ENCODE measurements at places on chromosomes 4 and X.

- DNase-seq, result no peak
Measured at GRCh38 chr4:167282171-167282864, 48.0 kb upstream of the SPOCK3 start.

- DNase-seq, result no peak
Measured at GRCh38 chr4:7970361-7970946, 30.8 kb upstream of the AFAP1 start.

- no peak for DNase-seq
Measured at GRCh38 chr4:109708990-109709389, 5.7 kb upstream of the CASP6 start.

DNA sequence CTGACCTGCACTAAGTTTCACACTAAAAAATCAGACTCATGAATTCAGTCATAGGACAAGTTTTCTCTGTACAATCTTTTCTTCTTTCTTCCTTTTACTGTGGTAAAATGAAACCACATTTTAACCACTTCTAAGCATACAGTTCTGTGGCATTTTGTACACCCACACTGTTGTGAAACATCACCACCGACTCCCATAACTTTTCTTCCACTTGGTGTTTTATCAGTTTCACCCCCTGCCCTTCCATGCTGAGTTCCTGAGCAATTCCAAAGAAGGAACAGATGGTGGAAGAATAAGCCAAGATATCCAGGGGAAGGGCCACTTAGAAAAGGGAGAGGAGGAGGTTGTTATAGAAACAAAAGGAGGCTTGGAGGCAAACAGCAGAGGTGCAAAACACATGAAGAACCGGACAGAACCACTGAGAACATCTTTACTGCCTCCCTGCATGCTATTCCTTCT lies 22.6 kb downstream of the SLC25A4 start:
- DNase-seq, result no peak

- no peak for DNase-seq
Measured at GRCh38 chrX:106906361-106906760, 3.2 kb upstream of the RIPPLY1 start.

DNA sequence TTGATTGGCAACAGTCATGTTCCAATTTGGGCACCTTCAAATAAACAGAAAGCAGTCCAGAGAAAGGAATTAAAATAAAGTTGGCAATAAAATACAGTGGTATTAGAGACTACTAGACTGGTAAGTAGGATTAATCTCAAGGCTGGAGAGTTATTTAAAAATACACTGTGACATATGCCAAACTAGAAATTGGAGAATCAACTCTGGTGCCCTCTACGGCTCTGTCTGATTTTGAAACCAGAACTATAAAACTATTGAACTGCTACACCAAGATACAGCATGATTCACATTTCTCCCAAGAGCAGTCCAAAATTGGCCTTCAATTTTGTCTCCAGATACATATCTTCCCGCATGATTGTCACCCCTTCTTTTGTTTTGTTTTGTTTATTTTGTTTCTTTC lies 78.7 kb upstream of the FAM47B start:
- DNase-seq, result no peak

DNA sequence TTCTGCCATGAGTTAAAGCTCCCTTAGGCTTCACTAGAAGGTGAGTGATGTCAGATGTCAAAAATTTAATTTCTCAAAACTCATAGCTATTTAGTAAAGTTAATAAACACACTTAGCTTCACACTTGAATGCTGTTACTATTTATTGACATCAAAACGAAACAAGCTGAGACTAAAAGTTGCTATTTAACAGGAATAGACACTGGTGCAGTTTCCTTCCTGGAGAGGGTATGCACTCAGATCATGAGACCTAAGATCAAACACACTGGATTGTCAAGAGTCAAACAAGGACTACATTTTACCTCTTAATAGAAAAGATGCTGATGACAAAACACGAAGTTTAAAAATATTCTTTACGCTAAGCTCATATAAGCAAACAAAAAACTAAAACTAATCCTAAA lies 18.9 kb downstream of the UPF3B start:
- DNase-seq, result no peak

DNA sequence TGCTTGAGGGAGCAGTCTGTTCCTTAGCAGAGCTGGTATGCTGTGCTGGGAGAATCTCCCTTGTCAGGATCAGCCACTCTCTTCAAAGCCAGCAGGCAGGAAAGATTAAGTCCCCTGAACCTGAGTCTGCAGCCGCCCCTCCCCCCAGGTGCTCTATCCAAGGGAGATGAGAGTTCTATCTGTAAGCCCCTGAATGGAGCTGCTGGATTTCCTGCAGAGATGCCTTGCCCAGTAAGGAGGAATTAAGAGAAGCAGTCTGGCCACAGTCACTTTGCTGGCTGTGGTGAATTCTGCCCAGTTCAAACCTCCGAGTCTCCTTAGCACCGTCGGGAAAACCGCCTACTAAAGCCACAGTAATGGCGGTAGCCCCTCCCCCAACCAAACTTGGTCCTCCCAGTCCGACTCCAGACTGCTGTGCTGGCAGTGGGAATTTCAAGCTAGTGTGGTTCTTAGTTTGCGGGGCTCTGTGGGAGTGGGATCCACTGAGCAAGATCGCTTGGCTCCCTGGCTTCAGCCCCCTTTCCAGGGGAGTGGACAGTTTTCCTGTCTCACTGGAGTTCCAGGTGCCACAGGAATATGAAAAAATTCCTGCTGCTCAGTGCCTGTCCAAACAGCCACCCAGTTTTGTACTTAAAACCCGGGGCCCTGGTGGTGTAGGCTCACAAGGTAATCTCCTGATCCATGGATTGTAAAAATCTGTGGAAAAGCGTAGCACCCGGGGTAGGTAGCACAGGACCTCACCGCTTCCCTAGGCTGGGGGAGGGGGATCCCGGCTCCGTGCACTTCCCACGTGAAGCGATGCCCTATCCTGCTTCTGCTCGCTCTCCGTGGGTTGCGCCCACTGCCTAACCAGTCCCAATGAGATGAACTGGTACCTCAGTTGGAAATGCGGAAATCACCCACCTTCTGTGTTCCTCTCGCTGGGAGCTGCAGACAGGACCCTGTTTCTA lies 38.0 kb downstream of the RAB28 start:
- no peak for DNase-seq

- no peak for DNase-seq
Measured at GRCh38 chrX:103376979-103377324, 614 bp downstream of the BEX3 start.

GRCh38 chr4:39635023-39635422 lies 3.6 kb downstream of the SMIM14 start:
- DNase-seq, result no peak

- DNase-seq, result no peak
Measured at GRCh38 chr4:184066584-184067300, 150.9 kb downstream of the ENPP6 start.

DNA sequence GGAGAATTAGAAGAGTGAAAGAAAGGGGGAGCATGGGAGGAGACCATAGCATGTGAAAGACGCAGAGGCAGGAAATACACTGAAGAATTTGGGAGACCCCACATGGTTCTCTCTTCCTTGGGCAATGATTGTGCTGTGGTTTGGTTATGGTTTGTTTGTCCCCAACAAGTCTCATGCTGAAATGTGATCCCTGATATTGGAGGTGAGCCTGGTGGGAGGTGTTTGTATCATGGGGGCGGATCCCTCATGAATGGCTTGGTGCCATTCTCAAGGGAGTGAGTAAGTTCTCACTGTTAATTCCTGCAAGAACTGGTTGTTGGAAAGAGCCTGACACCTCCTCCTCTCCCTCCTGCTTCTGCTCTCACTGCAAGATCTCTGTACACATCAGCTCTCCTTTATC lies 78.6 kb upstream of the RAI2 start:
- no peak for DNase-seq

DNA sequence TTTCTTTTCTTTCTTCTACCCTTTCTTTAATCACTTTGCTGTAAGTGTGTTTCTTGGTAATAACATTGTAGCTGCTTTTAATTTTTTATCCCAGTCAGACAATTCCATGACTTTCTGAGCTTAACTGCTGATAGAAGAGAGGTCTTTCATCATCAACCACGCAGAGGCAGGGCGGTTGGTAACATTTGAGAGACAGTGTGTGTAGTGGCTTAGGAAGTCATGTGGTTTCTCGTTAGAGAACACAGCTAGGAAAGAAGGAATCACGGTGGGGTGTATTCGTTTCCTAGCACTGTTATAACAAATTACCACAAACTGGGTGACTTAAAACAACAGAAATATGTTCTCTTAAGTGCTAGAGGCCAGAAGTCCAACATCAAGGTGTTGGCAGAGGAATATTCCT lies 11.5 kb downstream of the PRPS2 start:
- no peak for DNase-seq

DNA sequence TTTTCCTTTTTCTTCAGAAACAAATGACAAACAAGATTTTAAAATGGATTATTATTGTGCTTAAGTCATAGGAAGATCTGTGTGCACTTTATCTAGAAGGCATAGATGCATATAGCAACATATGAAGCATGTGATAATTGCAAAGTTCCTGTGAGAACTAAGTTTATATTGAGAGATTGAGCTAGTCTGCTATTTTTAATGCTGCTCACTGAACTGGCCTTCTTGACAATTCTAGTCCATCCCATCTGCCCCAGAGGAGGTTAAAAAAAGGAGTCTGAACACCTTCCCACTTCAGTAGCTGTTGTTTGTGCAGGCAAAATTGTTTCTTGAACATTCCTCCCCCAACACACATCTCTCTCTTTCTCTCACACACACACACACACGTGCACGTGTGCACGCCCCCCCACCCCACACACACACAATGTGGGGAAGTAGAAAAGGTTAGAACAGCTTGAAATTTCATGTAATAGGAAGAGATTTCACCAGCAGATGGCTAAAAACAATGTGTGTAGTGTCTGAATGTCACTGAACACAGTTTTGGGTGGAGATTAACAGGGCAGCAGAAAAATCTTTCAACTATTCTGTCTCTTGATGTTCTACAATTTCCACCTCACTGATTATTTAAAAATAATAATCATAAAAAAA lies 108.0 kb downstream of the GPM6A start:
- DNase-seq, result no peak

DNA sequence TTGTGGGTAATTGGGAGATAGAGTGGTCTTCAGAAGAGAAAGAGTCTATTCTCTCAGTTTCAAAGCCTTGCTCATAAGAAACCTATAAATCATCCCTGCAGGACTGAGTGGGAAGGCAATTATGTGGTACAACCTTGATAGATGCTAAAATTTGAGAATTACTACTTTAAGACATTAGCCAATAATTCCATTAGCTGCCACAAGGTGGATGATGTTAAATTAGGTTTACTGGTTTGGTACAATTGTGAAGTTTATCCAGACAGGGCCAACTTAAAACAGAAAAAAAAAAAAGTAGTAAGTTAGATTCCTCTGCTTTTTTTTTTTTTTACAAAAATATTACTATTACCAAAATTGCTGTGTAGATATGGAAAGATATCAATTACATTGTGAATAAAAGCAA lies 73.2 kb upstream of the AMOT start:
- no peak for DNase-seq

- DNase-seq, result no peak
Measured at GRCh38 chrX:46039526-46039925, 505.7 kb downstream of the ZNF674 start.

GRCh38 chrX:69297506-69297905 lies 132.3 kb upstream of the PJA1 start:
- no peak for DNase-seq

- DNase-seq, result no peak
Measured at GRCh38 chrX:37883196-37883595, 35.8 kb upstream of the DYNLT3 start.

- no peak for DNase-seq
Measured at GRCh38 chr4:13483768-13484121, 395 bp downstream of the RAB28 start.

DNA sequence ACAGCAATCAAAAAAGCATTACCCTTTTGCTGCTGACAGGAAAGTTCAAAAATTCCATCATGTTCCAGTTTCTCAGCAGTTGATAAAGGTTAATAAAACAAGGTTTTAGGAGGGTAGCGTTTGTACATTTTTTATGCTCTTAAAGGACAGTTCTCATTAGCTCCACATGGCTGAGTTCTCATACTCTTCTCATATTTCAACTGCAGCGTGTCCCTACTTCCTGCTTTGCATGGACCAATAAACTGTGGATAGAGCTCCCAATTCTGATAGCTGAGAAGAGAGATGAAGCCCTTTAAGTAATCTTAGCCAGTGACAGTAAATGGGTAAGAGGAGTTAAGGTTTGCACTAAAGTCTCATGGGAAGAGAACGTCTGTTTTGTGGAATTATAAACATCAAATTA lies 53.5 kb downstream of the SPANXA2 start:
- no peak for DNase-seq

DNA sequence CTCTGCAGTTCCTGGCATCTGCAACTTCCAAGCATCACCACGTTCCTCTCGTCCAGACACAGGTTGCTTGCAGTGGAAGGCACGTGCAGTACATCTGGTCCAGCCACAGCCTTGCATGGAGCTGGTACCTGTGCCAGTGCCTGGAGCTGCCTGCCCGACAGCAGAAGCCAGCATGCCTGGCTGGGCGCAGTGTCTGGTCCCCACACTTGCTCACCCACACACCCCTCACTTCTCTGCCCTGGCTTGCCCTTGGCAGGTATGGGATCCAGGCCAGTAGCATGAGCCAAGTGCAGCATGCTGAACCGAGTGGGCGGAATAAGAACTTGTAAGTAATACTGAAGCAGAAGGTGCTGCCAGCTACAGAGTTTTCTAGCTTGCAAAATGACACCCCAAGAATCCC lies 39.9 kb downstream of the SH3BGRL start:
- DNase-seq, result no peak

DNA sequence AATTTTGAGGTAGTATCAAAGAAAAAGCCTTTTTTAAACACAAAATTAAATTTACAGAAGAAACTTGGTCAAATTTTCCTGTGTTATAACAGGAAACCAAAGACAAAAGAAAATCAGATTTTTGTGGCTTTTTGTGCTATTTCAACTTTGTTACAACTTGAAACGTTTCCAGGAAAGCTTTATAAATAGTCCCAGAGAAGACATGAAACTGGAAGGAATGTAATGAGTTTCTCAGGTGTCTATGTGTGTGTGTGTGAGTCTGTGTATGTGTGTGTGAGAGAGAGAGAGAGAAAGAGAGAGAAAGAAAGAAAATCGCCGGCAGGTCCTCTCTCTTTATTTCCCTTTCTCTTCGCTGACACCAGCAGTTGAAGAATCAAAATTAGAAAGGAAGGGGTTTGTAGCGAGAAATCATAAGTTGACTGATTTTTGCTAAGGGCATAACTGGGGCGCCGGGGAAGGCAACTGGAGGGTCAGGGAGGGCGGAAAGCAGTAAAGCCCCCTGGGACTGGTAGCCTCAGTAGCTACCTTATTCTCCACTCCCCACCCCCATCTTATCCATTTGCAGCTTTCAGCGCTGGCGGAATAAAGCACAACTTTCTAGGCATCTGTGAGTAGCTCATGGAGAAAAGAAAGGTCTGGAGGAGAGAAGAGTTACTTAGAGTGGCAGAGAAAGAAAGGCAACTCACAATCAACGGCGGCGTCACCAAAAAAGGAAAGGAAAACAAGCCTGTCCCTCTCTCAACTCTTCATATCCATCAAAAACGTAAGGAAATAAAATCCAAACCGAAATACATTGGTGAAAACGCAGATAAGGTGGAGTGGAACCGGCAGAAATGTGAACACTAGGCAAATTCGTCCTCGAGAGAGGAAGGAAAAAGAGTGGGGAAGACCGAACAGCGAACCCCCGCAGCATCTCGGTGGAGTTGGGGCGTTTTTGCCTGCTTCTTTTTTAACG lies 1.3 kb downstream of the TMEM47 start:
- DNase-seq, result no peak
